ENCODE measurements at places on chromosomes 7 and 10.

DNA sequence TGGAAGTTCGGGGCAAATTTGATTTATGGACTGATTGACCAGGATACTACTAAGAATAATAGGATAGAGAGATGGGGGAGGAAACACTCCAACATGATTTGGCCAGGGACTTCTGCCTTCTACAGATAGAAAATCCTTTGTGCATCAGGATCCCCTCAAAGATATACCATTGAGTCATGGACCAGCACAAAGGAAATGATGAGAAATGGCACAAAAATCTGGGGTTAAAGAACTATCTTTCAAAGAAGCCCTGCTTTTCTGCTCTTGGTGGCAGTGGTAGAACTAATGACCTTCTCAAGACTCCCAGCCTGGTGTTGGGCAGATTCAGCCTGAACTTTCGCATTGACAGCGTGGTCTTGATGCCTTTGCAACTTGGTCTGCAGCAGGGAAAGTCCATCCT is 27.6 kb upstream of the LAMB1 start:
- DNase-seq: no peak

DNA sequence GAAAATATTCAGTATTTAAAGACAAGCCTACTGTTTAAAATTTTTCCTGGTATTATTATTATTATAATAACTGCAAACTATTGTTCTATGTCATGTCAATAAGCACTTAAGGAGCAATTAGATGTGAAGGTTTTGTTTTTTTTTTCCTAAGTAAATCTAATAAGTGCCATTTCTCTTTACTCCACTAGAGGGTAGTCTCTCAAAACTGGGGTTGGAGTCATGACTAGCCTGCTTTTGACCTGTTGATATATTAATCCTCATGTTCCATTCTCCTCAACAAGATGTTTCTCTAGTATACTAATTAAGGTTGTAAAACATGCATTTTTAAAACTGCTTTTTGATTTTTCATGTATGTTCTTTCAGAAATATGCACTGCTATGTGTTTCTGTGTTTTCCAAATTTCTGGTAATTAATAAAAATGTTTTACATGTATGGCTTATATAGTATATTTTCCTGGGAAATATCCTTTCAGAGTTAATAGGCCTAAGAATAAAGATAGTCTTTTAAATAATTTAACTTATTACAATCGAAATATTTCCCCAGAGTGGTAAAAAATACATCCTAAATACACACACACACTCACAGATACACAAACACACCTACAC is 1.0 kb upstream of the LRRN3 start:
- DNase-seq: no peak

DNA sequence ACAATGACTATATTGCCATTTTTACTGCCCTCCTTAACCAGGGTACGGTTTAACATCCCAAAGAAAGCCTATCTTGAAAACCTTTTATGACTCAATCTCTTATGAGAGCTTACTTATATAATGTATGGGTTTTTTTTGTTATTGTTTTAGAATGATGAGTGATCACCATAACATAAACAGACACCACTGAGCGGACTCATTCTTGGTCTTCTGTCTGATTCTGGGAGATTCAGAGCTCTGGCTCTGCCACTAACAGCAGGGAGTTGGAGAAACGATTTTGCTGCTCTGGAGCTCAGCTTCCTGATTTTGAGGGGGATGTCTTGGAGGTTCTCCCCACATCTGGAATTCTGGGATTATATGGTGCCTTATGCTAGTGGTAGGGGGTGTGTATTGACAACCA is 244.1 kb downstream of the FRMD4A start:
- no peak for DNase-seq

- no peak for DNase-seq
These were observed 260.6 kb downstream of the CCSER2 start for GRCh38 chr10:84588971-84589370.

- no peak for DNase-seq
These were observed 34.9 kb upstream of the WAPL start for GRCh38 chr10:86556532-86556931.

DNA sequence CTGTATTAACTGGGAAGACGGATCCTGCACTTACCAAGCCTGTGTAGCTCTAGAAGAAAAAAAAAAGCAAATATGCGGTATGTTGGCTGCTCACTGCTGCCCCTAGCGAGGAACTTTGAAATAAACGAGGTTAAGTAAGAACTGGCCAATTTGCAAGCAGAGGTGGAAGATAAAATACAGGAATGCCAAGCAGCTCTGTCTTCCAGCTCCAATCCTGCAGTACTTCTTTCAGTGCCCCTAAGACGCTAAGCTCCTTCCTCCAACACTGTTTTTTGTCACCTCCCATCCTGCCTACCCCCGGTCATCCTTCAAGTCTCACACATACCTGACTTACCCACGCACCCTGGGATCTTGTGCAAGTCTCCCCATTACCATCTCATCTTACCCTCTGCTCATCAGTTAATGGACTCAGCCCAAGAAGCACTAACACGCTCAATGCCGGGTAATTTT is 809 bp downstream of the C10orf143 start:
- peak; percentile 18 for DNase-seq

All from stimulated activated CD4-positive, alpha-beta T cell treated with anti-CD3 and anti-CD28 coated beads, Interleukin-15, amount 100 ng/mL, for 1 hour (primary cell).